ENCODE measurements at places on chromosomes 7 and 10. TPM values are rescaled to one million over a fixed set of nuclear protein-coding genes. Genes with fewer than 3 reads are reported as not detected.

GRCh38 chr10:9913876-9914514, 1103.7 kb upstream of the CELF2 start:
- no peaks in the 10 kb centered on the region for H3K36me3 ChIP-seq
- H3K27me3 ChIP-seq = no peaks in the 10 kb centered on the region
- DNase-seq = no peak
- H3K4me1 ChIP-seq = no peaks in the 10 kb centered on the region

DNA sequence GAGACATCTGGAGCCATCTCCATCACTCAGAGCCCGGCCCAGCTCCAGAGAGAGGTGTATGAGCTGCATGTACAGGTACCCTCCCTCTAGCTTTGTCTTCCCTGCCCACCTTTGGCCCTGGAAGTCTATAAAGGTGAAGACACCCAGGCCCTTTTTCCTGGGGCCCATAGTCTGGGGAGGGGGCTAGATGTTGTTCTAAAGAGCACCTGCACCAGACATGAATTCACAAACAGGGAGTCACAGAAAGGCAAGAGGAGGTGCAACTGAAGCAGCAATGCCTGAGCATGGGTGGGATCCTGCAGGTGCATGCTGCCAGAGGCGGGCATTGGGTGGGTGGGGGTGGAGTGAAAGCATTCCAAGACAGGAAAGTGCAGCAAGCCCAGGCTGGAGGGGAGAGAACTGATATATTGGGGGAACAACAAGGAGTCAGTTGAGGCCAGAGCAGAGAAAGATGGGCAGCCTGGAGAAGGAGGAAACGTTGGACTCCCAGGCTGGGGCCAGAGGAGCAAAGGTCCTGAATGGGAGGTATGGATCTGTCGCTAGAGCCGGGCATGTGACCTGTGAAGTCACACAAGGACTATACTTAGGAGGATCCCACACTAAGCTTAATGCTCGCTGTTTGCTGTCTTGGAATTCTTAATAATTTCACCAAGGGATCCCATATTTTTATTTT, 11.7 kb downstream of the CDHR1 start:
- DNase-seq = no peak
- no peaks in the 10 kb centered on the region for H3K4me1 ChIP-seq
- H3K27ac ChIP-seq = no peak overlapping the region
- H3K36me3 ChIP-seq = no peaks in the 10 kb centered on the region
- no peak overlapping the region for H3K4me3 ChIP-seq

- H3K4me1 ChIP-seq = no peaks in the 10 kb centered on the region
- H3K36me3 ChIP-seq = no peaks in the 10 kb centered on the region
- no peaks in the 10 kb centered on the region for H3K27me3 ChIP-seq
- no peak overlapping the region for H3K4me3 ChIP-seq
- H3K27ac ChIP-seq = no peak overlapping the region
These were observed 273.4 kb downstream of the PRPF18 start for GRCh38 chr10:13859979-13860654.

- DNase-seq = no peak
- no peaks in the 10 kb centered on the region for H3K4me1 ChIP-seq
- peak overlapping the region; percentile 24 for H3K27ac ChIP-seq
- no peak overlapping the region for H3K4me3 ChIP-seq
- no peaks in the 10 kb centered on the region for H3K27me3 ChIP-seq
These were observed 17.9 kb upstream of the MNX1 start for GRCh38 chr7:157028199-157028903.

GRCh38 chr7:112154690-112155089, 51.5 kb downstream of the DOCK4 start:
- no peaks in the 10 kb centered on the region for H3K4me1 ChIP-seq
- H3K36me3 ChIP-seq = no peaks in the 10 kb centered on the region
- H3K4me3 ChIP-seq = no peak overlapping the region
- no peaks in the 10 kb centered on the region for H3K27me3 ChIP-seq
- H3K27ac ChIP-seq = no peak overlapping the region

DNA sequence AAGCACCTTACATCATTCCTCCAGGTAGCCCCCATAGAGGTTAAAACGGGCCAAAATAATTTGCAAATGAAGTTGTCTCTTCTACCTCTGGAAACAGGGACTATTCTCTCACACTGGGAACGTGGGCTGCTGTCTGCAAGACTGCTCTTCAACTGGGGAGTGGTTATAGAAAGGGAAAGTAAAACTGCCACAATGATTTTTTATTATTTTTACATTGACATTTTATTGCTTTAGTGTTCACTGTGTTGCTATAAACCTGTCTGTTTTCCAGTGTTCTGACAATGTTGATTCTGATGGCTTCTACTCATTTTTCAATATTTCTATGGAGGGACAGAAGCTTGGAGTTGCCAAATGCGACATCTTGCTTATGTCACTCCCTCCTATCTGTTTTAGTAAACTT, 115.1 kb upstream of the ANTXRL start:
- H3K27ac ChIP-seq = no peak overlapping the region
- H3K36me3 ChIP-seq = no peaks in the 10 kb centered on the region
- no peaks in the 10 kb centered on the region for H3K27me3 ChIP-seq
- no peaks in the 10 kb centered on the region for H3K4me1 ChIP-seq
- no peak for DNase-seq
- no peak overlapping the region for H3K4me3 ChIP-seq

- no peaks in the 10 kb centered on the region for H3K4me1 ChIP-seq
- no peak overlapping the region for H3K4me3 ChIP-seq
- H3K27ac ChIP-seq = no peak overlapping the region
- no peaks in the 10 kb centered on the region for H3K27me3 ChIP-seq
These were observed 187.6 kb upstream of the SHH start for GRCh38 chr7:155999631-156000489.

GRCh38 chr7:33356336-33356735, 227.0 kb downstream of the BBS9 start:
- no peak overlapping the region for H3K4me3 ChIP-seq
- no peaks in the 10 kb centered on the region for H3K4me1 ChIP-seq
- no peak overlapping the region for H3K27ac ChIP-seq
- H3K36me3 ChIP-seq = no peaks in the 10 kb centered on the region
- DNase-seq = no peak

GRCh38 chr10:120077707-120078492, 185.4 kb downstream of the SEC23IP start:
- H3K4me1 ChIP-seq = no peaks in the 10 kb centered on the region
- H3K27me3 ChIP-seq = no peaks in the 10 kb centered on the region
- DNase-seq = no peak
- H3K36me3 ChIP-seq = no peaks in the 10 kb centered on the region
- no peak overlapping the region for H3K4me3 ChIP-seq
- no peak overlapping the region for H3K27ac ChIP-seq

GRCh38 chr7:130566168-130566897, 74.4 kb downstream of the MEST start:
- H3K4me1 ChIP-seq = no peaks in the 10 kb centered on the region
- no peak overlapping the region for H3K4me3 ChIP-seq
- DNase-seq = no peak

DNA sequence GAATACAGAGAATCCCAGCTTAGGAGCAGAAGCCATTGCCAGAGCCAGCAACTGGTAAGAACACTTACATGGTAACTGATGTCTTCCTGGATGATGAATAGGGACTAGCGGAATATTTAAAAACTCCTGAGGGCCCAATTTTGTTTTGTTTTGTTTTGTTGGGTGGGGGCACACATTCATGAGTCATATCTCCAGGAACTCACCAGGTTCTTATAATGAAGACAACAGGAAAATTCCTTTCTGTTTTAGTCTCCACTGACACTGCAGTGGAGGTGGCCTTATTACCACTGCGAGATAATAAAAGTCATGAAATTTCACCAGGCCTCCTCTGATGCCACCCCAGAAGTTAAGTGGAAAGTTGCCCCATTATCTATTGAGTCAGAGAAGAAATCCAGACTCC, 6.6 kb upstream of the CUZD1 start:
- H3K27ac ChIP-seq = peak overlapping the region; percentile 86
- H3K4me3 ChIP-seq = no peak overlapping the region
- no peaks in the 10 kb centered on the region for H3K27me3 ChIP-seq
- no peaks in the 10 kb centered on the region for H3K36me3 ChIP-seq

DNA sequence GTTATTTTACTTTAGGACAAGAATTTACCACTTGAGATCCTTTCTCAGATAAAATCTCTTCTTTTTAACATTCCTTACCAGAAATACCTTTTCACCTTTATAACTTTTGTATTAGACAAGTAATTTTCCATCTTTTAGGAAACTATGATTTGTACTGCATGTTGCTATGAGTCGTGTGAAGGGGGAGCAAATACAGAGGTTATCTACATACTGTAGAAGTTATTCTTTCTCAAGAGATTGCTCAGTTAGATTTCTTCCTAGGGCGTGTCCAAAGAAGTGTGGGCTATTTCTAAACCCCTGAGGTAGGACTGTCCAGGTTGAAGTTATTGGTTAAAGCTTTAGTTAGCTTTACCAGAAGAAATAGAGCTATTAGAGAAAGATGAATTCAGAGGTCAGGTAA, 30.2 kb upstream of the ARHGAP12 start:
- H3K4me3 ChIP-seq = no peak overlapping the region
- no peak for DNase-seq
- H3K4me1 ChIP-seq = no peaks in the 10 kb centered on the region
- no peaks in the 10 kb centered on the region for H3K27me3 ChIP-seq
- H3K27ac ChIP-seq = no peak overlapping the region

GRCh38 chr7:132402096-132402495, 174.2 kb downstream of the PLXNA4 start:
- no peak for DNase-seq
- H3K27ac ChIP-seq = no peak overlapping the region
- no peaks in the 10 kb centered on the region for H3K27me3 ChIP-seq
- no peaks in the 10 kb centered on the region for H3K36me3 ChIP-seq
- no peak overlapping the region for H3K4me3 ChIP-seq

DNA sequence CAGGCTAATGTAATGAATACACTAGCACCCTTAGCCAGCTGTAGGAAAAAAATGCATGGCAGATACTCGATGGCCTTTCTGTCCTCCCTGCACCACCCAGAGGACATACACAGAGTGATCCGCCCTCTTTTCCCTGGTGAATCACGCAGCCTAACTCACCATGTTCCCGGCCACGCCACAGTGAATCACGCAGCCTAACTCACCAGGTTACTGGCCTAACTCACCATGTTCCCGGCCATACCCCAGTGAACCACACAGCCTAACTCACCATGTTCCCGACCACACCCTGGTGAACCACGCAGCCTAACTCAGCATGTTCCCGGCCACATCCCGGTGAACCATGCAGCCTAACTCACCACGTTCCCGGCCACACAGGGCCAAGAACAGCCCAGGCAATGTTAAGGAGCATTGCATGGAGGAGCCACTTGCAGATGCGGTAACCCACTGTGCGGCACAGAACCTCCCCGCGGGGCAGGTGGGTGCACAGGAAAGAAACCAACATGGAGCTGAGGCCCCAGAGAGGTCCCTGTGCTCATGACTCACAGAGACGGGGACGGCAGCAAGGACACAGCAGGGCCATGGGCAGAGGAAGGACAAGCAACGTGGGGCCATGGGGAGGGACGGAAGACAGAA, 508.5 kb downstream of the DNAJB6 start:
- no peak overlapping the region for H3K4me3 ChIP-seq
- no peaks in the 10 kb centered on the region for H3K4me1 ChIP-seq
- no peak overlapping the region for H3K27ac ChIP-seq

GRCh38 chr10:42755028-42755451, 27.6 kb upstream of the BMS1 start:
- no peaks in the 10 kb centered on the region for H3K36me3 ChIP-seq
- no peak overlapping the region for H3K27ac ChIP-seq
- H3K4me3 ChIP-seq = peak overlapping the region; percentile 58
- H3K27me3 ChIP-seq = no peaks in the 10 kb centered on the region
- peak; percentile 21 for DNase-seq

The CYP3A4 gene
- polyA plus RNA-seq = 4.3 TPM

The SRRM3 gene
- polyA plus RNA-seq = 10.4 TPM

The CTAGE8 gene
- polyA plus RNA-seq = 1.8 TPM

The GPR15LG gene
- 0.23 TPM for polyA plus RNA-seq

The OPALIN gene
- polyA plus RNA-seq = not detected

The INPP5F gene
- polyA plus RNA-seq = 13.6 TPM

The ANK3 gene
- 3.3 TPM for polyA plus RNA-seq

The TMEM229A gene
- 0.12 TPM for polyA plus RNA-seq

All from pancreas (tissue), 10 donors.